Tongue (tissue), 3 donors: ENCODE measurements at places on chromosomes 12 and 14. TPM values are rescaled to one million over a fixed set of nuclear protein-coding genes. Genes with fewer than 3 reads are reported as not detected.

DNA sequence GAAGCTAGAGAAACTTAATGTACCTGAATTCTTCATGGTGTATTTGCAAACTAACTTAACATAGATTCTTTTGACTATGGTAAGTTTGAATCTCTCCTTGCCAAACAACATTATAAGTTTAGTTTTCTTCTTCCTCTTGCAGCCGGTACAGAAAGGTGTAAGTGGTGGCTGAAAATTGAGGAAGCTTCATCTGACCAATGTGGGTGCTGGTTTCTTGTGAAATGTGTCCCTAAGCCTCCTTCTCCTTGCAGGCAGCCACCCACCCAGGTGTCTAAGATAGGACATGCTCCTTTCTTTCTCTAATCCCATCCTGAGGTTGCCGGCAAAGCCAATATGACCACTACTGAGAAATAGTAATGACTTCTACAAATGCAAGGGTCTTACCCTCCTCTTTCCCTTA lies 20.6 kb downstream of the GSG1 start:
- DNase-seq = no peak

GRCh38 chr12:19236656-19237055 lies 107.1 kb downstream of the PLEKHA5 start:
- DNase-seq = no peak

- no peak for DNase-seq
Measured at GRCh38 chr14:22184830-22185168, 404.2 kb downstream of the DAD1 start.

DNA sequence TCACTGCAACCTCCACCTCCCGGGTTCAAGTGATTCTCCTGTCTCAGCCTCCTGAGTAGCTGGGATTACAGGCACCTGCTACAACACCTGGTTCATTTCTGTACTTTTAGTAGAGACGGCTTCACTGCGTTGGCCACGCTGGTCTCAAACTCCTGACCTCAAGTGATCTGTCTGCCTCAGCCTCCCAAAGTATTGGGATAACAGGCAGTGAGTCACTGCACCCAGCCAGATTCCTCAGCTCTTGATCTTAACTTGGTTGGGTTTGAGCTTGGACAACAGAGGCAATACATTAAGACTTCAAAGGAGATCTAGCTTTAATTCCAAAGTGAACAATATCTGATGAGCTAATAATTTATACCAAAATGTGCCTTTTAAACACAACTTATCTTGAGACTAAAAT lies 5.6 kb downstream of the DAZAP2 start:
- no peak for DNase-seq

GRCh38 chr12:47876440-47876960 lies 28.3 kb downstream of the VDR start:
- no peak for DNase-seq

- DNase-seq = no peak
Measured at GRCh38 chr14:101461891-101462290, 99.4 kb upstream of the DIO3 start.

- no peak for DNase-seq
Measured at GRCh38 chr12:29559198-29559597, 61.7 kb upstream of the OVCH1 start.

Gene ZBTB42
- 11.3 TPM for total RNA-seq

DNA sequence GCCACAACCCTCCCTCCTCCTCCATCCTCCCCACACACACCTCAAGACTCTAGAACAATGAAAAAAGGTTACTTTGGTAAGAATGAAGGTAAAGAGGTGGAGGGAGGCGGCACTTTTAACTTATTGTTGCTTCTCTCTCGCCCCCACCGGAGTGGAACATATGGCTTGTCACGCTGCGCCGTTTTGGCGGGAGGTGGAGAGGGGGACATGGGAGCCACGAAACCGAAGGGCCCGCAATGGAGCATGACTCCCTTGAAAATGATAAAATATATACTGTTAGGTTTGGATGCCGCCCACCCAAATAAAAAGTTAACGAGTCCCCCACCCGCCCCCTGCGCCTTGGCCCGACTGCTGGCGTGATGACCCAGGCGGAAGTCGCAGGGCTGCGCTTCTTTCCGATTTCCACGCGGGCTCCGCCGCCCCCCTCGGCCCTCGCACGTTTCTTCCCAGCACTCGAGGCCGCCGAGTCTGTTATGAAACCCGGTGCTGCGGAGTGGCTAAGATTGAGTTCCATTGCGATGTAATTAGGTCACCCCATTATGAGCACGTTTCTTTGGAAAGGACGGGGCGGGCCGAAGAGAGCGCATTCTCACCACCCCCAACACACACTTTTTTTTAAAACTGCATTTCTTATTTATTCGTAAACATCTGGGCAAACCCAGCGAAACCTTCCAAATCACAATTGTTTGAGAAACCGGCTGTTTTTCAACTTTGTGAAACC lies 1.4 kb upstream of the ZFP36L1 start:
- DNase-seq = peak; percentile 92

Gene RPGRIP1
- total RNA-seq = 0.41 TPM

- no peak for DNase-seq
Measured at GRCh38 chr12:47732504-47732903, 7.2 kb upstream of the ENDOU start.

DNA sequence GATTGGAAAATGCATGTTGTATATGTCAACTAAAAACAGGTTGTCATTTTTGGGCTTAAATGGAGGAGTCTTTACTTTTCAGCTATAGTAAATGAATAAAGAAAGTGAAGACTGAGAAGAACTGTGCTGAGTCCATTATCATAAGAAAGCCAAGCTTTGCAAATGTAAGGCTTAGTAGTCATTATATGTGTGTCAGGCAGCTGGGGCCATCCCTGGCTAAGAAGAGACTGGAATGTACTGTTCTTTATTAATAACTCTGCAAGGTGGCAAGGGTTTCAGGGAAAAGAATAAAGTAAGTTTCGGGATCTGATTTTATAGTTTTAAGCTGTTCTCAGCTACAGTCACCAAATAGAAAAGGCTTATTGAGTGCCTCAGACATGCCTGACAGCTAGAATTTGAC lies 48.7 kb downstream of the SRGAP1 start:
- DNase-seq = no peak

- DNase-seq = no peak
Measured at GRCh38 chr12:6074427-6074826, 50.0 kb downstream of the VWF start.

- DNase-seq = peak; percentile 22
Measured at GRCh38 chr14:96126339-96126782, 78.3 kb upstream of the BDKRB2 start.

- no peak for DNase-seq
Measured at GRCh38 chr14:69267492-69267891, 7.5 kb downstream of the GALNT16 start.

DNA sequence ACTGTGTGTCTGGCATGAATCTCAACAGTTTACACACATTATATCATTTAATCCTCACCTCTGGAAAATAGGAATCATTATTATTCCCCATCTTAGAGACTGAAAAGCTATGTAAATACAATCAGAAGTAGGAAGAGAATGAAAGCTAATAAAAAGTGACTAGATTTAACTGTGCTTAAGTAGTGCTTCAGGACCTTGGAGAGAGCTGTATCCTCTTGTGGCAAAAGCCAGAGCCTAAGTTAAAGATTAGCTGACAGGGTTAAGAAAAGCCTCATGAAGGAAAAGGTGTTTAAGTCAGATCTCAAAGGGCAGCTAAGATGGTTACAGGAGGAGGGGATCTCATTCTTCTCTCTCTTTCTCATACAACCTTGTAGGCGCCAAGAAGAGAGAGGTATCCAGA lies 65.3 kb upstream of the TMEM233 start:
- peak; percentile 8 for DNase-seq

DNA sequence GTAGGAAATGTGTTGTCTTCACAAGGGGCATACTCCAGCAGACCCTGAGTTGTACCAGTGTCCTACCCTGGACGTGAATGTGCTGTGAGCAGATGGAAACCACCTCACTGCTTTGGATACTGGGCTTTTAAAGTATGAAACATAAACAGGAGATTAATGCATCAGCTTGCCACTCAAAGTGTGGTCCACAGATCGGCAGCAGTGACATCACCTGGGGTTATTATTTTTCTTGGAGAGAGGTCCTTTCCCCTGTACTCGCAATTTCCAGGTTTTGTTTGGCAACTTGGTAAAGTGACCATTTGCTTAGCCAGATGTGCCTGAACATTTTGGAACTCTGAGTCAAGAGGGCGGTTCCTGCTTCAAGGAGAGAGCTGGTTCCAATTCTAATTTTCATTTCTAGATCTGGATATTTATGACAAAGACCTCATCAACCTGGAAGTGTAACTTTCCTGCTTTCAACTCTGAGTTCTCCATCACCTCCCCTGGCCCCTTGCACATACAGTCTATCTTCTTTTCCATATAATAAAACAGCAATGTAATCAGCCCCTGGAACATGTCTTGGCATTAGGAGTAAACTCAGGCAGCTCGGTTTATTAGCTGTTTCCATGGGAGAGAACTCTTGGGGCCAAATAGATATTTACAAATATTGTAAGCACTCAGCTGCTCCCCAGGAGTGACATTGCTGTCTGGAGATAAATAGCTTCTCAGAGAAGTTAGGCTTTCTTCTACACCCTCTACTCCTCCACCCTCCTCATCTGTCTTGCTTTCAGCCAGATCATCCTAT lies 237.0 kb upstream of the TBX3 start:
- DNase-seq = peak; percentile 22

- peak; percentile 65 for DNase-seq
Measured at GRCh38 chr14:54881235-54881760, 21.3 kb downstream of the GCH1 start.

- no peak for DNase-seq
Measured at GRCh38 chr14:24224618-24225071, 7.5 kb downstream of the NEDD8 start.

Gene MAP4K5
- 128 TPM for total RNA-seq

Gene NELL2
- 24.0 TPM for total RNA-seq

DNA sequence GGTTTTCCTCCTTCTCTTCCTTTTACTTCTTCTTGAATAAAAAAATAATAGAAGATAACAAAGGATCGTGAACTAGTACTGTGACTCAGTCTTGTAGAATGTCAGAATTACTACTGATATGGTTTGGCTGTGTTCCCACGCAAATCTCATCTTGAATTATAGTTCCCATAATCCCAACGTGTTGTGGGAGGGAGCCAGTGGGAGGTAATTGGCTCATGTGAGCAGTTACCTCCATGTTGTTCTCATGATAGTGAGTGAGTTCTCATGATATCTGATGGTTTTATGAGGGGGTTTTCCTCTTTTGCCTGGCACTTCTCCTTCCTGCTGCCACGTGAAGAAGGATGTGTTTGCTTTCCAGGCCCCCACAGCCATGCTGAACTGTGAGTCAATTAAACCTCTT lies 549.6 kb downstream of the DIO2 start:
- no peak for DNase-seq

- peak; percentile 9 for DNase-seq
Measured at GRCh38 chr12:128789356-128789929, 34.3 kb downstream of the SLC15A4 start.

- DNase-seq = no peak
Measured at GRCh38 chr12:106090591-106091445, 47.9 kb downstream of the NUAK1 start.

DNA sequence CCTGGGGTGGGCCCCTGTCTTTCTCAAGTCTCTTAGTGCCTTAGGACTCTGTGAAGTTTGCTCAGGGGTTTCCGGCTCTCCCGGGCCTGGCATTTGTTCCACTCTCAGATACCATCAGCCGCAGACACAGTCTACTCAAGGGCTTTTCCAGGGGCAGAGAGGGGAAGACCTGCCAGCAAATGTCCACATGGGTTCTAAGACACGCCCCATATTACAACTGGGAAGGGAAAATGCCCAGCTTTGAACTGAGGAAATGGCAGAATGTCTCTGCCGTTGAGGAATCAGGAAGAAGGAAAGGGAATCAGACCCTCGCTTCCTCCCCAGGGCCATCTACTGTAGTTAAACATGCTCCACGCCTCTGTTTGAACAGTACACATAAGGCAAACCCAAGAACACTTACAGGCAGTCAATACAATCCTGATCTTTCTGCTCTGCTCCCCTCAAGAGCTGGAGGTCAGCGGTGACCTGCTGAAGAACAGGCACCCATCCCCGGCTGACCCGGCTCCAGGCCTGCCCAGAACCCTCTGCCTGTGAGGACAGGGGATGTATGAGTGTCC lies 7.9 kb downstream of the CCDC85C start:
- DNase-seq = peak; percentile 26

DNA sequence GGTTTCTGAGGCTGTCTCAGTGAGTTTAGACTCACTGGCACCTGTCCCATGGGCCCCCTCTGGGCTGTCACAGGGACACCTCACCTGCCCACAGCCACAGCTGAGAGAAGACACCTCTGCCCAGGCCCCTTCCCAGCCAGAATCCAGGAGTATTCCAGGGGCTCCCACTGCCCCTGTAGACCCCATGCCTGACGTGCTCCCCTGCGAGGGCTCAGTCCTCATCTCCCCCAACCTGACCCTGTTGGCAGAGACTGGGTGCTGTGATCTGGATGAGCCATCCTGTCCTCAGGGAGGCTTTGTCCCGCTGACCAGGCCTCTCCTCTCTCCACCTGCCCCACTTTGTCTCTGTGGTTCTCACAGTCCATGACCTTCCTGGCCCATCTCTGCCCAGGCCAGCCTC lies 89.4 kb downstream of the DHRS2 start:
- DNase-seq = no peak

- peak; percentile 65 for DNase-seq
Measured at GRCh38 chr12:116015525-116015924, 262.0 kb downstream of the MED13L start.

Gene NAA30
- total RNA-seq = 38.4 TPM

Gene FITM1
- 132 TPM for total RNA-seq

GRCh38 chr12:106646472-106646871 lies 63.7 kb downstream of the RFX4 start:
- no peak for DNase-seq

GRCh38 chr12:114408471-114408885 lies 2.5 kb upstream of the TBX5 start:
- DNase-seq = no peak

DNA sequence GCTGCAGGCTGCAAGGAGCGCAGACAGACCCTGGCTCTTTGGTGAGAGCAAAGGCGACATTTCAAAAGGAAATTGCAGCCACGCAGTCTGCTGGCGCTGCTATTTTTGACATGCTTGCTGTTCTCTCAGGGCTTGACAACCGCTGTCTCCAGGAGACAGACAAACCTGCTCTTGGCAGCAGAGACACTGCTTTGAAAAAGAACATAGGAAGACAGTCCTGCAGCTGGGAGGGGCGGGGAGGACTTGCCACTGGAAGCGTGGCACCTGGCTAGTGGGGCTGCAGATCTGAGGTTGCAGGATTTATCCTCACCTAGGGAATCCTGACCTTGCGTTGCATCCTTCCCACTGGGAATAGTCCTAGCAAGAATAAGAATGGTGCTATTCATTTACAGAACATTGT lies 91.8 kb upstream of the KCNA1 start:
- peak; percentile 48 for DNase-seq

GRCh38 chr12:128715485-128715884 lies 108.3 kb downstream of the SLC15A4 start:
- DNase-seq = no peak

Gene CLMN
- 8.5 TPM for total RNA-seq
